Mesenteric fat pad (tissue), 1 donor: ENCODE measurements at places on chromosomes 3 and 15.

- DNase-seq, result no peak
Observed at GRCh38 chr3:62236016-62236415, 137.3 kb downstream of the FEZF2 start.

GRCh38 chr15:26928051-26928450 lies 42.9 kb upstream of the GABRG3 start:
- no peak for DNase-seq

DNA sequence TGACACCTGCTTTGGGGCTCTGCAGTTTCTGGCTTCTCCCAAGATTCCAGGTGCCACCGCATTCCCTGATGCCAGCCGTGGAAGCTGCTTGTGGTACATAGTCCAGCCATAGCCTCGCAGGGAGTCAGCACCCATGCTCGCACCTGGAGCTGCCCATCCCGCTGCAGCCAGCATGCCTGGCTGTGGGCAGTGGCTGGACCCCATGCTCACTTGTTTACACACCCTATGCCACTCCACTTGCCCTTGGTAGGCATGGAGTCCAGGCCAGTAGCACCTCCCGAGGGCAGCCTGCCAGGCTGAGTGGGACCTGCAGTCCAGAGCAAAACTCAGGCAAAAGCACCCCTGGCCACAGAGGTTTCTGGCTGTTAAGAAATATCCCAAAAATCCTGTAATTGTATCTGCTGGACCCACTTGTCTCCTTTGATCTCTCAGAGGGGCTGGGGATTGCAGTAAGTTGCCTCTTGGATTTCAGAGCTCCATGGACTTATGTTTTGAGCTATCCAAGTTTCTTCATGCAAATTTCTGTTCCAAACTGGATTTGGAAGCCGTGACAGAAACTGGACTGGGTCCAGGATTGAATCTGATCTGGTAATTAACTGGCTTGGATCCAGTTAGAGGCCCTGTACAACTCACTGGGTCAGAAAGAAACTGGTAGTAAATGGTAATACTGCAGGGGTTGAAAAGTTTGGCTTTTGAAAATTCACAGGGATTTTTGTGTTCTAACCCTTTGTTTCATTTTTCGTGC lies 149.3 kb downstream of the FMN1 start:
- no peak for DNase-seq

- no peak for DNase-seq
Observed at GRCh38 chr3:23431764-23432163, 228.6 kb downstream of the UBE2E2 start.

DNA sequence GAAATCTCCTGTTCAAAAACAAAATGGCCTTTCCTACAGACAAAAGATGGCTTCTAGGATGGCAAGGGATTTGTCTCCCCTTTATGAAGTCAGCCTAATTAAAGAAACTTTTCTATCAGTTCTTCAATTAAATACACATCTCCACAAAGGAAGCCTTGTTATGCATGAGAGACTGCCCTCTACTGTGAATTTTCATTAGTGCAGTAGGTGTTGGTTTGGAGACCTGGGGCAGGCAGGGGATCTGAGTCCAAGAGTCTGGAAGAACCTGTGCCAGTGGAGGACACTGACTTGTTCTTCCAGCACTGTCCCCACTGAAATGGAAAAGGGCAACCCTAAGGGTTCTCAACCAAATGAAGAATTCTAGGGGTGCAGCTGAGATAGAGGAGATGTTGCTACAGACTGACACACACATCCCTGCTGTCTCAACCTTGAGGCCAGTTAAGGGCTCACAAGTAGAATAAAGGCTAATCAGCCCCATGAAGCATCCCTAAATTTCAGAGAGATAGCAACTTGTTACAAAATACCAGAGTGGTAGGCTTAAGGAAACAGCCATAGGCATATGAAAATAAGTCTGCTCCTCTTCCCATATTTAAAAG lies 174.0 kb upstream of the PRICKLE2 start:
- DNase-seq, result no peak

DNA sequence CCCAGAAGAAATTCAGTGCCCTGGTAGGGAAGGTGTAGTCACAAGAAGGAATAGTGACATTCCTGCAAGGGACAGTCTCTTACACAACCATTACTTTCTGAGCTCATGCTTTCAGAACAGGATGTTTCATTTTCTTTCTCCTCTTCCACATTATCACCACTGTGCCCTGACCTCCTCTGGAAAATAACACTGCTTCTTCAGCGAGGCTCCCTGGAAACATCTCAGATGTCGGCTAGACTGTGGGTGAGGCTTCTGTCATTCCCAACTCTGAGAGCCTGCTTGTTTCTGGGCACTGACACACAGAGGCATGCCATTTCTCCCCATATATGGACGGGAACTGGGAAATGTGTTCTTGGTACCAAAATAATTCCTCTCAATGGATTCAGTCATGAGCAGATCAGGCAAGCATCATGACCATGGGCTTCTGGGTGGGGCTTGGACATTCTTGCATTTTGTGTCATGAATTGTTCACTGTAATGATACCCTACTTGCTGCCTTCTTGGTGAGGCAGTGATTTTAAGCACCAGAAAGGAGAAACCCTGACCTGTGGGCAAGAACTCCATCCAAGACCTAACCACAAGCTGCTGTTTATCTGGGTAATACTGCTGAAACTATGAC lies 14.3 kb upstream of the TNFAIP8L3 start:
- no peak for DNase-seq

- DNase-seq, result no peak
Observed at GRCh38 chr3:157360044-157360443, 76.6 kb upstream of the PTX3 start.

DNA sequence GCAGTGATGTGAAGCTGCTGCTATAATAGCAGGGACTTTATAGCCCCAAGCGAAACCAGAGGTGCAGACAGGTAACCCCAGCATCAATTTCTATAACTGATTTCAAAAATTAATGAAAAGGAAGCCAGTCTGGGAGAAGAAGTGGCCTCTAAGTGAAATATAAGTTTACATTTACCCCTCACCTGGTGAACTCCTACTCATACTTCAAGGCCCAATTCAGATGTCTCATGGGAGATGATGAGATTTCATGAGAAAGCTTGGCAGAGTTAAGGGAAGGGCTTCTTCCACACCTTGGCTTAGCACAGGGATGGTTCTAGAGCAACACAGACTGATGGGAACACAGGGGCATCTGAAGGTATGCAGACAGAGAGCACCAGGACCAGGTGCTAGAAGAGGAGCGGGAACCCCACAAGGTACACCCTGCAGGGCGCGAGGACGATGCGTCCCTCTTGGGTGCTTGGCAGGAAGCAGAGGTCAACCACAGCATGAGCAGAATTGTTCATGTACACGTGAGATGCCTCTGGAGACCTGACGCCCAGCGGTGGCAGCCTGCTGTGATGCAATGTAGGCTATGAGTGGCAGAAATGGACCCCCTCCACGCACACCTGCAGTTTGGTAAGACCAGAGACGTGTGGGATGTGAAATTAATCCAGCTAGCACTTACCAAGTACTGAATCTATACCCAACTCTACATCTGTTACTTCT lies 102.9 kb downstream of the SRGAP3 start:
- DNase-seq, result no peak
